Right cardiac atrium (tissue), 5 donors: ENCODE measurements at places on chromosomes 5 and 9. TPM values are rescaled to one million over a fixed set of nuclear protein-coding genes. Genes with fewer than 3 reads are reported as not detected.

- DNase-seq = no peak
Measured at GRCh38 chr9:137786511-137786920, 91.1 kb upstream of the CACNA1B start.

The PLCXD3 gene
- total RNA-seq = 61.3 TPM

- peak; percentile 68 for DNase-seq
Measured at GRCh38 chr9:96344458-96345180, 38.9 kb downstream of the SLC35D2 start.

The SERF1A gene
- 4.7 TPM for total RNA-seq

The PRR16 gene
- total RNA-seq = 13.3 TPM
